Caki2 (cell line): ENCODE measurements at places on chromosomes 4 and X.

- DNase-seq = no peak
These were observed 5.8 kb downstream of the BMP2K start for GRCh38 chr4:78781924-78782323.

GRCh38 chr4:67891645-67892044 lies 7.8 kb upstream of the TMPRSS11D start:
- no peak for DNase-seq

- DNase-seq = peak; percentile 21
These were observed 75.7 kb downstream of the ANKRD50 start for GRCh38 chr4:124636788-124637187.

DNA sequence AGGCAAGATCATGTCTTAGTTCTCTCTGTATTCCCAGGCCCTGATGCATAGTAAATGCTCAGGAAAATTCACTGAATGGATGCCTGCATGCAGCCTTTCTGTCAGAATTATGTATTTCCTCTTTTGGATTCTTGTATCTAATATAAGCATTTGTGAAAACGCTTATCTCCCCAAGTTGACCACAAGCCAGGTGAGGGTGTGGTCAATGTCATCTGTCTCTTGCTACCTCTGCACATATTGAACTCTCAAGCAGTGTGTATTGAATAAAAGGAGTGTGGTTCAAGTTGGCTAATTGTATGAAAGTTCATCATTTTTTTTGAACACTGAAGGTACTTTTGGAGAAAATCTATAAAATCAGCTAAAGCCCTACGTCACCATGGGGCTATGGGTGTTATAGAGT lies 84.3 kb downstream of the CNGA2 start:
- DNase-seq = no peak
